Activated CD8-positive, alpha-beta T cell treated with anti-CD3 and anti-CD28 coated beads for 36 hours (primary cell): ENCODE measurements at places on chromosomes 1 and 21. TPM values are rescaled to one million over a fixed set of nuclear protein-coding genes. Genes with fewer than 3 reads are reported as not detected.

ACKR1 gene
- total RNA-seq = not detected

DNA sequence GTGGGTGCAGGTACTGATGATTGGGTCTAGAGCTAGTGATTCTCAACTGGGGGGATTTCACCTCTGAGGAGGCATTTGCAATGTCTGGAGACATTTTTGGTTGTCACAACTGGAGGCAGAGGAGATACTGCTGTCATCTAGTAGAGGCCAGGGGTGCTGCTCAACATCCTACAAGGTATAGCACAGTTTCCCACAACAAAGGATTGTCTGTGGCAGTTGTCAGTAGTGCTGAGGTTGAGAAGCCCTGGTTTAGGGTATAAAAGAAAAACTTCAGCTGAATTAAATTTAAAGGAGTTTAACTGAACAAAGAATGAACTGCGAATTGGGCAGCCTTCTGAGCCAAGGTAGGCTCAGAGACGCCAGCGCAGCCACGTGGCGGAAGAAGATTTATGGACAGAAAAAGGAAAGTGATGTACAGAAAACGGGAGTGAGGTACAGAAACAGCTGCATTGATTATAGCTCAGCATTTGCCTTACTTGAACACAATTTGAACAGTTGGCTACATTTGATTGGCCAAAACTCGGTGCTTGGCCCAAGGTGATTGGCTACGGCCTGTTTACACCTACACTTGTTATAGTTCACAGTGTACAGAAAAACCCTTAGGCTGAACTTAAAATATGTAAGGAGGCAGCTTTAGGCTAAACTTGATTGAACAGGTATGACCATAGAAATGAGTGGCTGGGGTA, 40.4 kb downstream of the MPZL1 start:
- H3K4me1 ChIP-seq = peaks cover 20% of the 10 kb centered on the region
- H3K36me3 ChIP-seq = peaks cover 1% of the 10 kb centered on the region
- DNase-seq = peak; percentile 41
- H3K27ac ChIP-seq = peak overlapping the region; percentile 55
- no peaks in the 10 kb centered on the region for H3K27me3 ChIP-seq

DNA sequence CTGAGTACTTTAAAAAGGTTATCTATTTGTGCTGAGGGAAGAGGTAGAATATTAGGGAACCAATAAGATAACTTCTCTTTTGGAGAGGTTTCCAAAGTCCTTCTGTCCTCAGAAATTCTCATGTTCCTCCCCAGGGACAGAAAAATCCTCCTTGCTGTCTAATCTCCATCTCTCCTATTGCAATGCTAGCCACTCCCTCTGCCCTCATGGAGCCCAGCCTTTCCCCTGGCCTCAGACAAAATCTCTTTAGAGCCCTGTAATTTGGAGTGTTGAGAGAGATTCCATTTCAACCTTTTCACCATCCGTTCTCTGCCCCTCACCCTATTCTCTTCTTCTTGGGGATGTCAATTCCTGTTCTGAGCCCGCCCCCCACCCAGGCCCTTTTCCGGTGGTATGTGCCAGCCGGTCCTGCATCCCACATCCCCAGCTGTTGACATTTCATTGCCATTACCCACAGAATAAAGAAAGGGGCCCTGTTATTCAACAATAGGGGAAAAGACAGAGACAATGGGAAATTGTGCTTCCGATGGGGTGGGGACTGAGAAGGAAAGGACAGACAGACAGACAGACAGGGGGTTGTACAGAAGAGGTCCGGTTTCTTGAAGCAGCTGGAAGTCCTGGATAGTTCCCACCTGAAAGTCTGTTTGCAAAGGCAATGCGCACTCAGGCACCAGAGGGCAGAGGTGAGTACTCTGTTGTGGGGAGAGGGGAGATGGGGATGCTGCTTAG, at the start of gene HAPLN2:
HAPLN2 (plus strand) TSS at position 563 of the 729 bp plus-strand sequence. CDS start 4,076 bp downstream, outside the sequence.
- peak; percentile 37 for DNase-seq
- peaks cover 40% of the 10 kb centered on the region for H3K27me3 ChIP-seq
- H3K4me1 ChIP-seq = peaks cover 4% of the 10 kb centered on the region
- no peaks in the 10 kb centered on the region for H3K36me3 ChIP-seq
- H3K4me3 ChIP-seq = no peak within 1 kb of the TSS
- H3K27ac ChIP-seq = no peak within 1 kb of the TSS

- DNase-seq = no peak
- peak overlapping the region; percentile 76 for H3K27ac ChIP-seq
- peaks cover 3% of the 10 kb centered on the region for H3K36me3 ChIP-seq
These were observed 497.8 kb downstream of the TTLL7 start for GRCh38 chr1:83500987-83501591.

DNA sequence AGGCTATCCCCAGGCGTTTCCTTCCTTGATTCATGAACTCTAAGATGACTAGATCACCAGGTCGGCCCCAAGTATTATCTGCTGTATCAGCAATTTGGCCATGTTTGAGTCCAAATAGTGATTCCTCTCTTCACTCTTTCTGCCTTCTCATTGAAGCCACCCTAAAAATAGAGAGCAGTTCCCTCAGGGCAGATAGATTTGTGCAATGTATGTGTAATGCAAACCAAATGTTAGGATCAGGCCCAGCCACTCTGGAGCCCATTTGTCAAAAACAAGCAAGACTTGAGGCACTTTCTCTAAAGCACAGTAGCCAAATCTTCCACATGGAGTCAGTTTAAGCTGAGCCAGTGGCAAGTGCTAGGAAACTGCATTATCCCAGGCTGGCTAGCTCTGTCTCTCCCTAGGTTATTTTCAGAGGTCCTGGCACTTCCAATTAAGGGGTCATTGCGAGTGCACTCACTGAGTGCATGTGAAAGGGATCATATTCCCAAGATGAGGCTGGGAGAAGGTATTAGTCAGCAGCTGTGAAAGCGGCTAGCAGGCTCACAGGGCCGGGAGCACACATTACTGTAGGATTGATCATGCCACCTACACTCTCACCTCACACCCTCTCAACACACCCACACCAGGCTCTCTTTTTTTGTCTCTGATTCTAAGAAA, 97.9 kb upstream of the RAB3GAP2 start:
- H3K27ac ChIP-seq = no peak overlapping the region
- H3K4me3 ChIP-seq = no peak overlapping the region
- H3K4me1 ChIP-seq = no peaks in the 10 kb centered on the region
- no peaks in the 10 kb centered on the region for H3K36me3 ChIP-seq
- H3K27me3 ChIP-seq = peaks cover 23% of the 10 kb centered on the region

KRTAP11-1 gene
- total RNA-seq = not detected

- DNase-seq = no peak
- H3K27me3 ChIP-seq = peaks cover 3% of the 10 kb centered on the region
- no peaks in the 10 kb centered on the region for H3K36me3 ChIP-seq
- H3K27ac ChIP-seq = no peak overlapping the region
These were observed 293.0 kb downstream of the MRPL39 start for GRCh38 chr21:25314247-25314646.

S100B gene
- total RNA-seq = 3.0 TPM

DNA sequence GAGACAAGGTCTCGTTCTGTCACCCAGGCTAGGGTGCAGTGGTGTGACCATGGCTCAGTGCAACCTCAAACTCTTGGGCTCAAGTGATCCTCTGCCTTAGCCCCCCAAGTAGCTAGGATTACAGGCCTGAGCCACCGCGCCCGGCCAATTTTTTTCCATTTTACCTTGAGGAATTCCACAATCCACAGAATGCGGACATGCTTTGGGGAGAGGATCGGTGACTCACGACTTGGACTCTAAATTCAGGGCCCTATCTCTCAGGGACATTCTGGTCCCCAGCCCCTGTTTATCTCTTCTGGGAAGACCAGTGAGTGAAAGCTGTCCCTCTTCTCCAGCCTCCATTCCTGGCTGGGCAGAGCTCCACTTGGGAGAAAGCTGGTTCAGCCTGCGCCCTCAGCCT, 5.2 kb downstream of the PADI1 start:
- no peak for DNase-seq
- H3K27me3 ChIP-seq = peaks cover 54% of the 10 kb centered on the region
- H3K4me3 ChIP-seq = no peak overlapping the region
- peaks cover 46% of the 10 kb centered on the region for H3K4me1 ChIP-seq
- no peaks in the 10 kb centered on the region for H3K36me3 ChIP-seq

GRCh38 chr1:213065800-213066199, 14.8 kb downstream of the RPS6KC1 start:
- H3K27ac ChIP-seq = peak overlapping the region; percentile 25
- H3K36me3 ChIP-seq = no peaks in the 10 kb centered on the region
- no peak overlapping the region for H3K4me3 ChIP-seq
- H3K4me1 ChIP-seq = peaks cover 12% of the 10 kb centered on the region
- no peak for DNase-seq
- H3K27me3 ChIP-seq = no peaks in the 10 kb centered on the region

DNA sequence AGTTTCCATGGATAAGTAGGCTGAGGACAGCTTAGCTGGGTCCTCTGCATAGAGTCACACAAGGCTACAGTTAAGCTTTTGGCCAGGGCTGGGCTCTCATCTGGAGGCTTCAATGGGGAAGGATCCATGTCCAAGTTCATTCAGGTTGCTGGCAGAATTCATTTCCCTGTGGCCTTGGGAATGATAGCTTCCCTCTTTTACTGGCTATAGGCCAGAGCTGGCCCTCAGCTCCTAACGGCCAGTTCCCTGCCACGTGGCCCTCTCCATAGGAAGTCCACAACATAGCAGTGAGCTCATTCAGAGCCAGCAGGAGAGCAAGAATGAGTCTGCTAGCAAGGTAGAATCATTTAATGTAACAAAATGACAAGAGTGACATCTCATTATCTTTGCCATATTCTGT, 15.1 kb upstream of the PODN start:
- H3K27ac ChIP-seq = no peak overlapping the region
- DNase-seq = no peak
- peaks cover 5% of the 10 kb centered on the region for H3K4me1 ChIP-seq
- no peak overlapping the region for H3K4me3 ChIP-seq

DNA sequence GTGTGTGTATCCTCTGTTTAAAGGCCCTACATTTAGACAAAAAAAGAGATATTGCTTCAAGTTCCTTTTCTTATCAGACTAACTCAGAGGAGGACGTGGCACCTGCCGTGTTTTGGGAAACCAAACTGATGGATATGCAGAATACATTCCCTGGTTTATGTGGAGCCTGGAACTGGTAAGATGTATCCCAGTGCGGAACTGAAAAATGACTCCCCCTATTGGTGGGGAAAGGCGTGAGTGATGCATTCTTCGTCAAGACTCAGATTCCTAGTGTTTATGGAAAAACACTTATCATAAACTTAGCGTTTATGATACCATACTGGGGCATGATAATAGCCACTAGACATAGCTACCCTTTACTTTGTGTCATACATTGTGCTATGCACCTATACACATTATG, 154.2 kb downstream of the ZNF326 start:
- DNase-seq = no peak
- no peaks in the 10 kb centered on the region for H3K36me3 ChIP-seq
- H3K4me1 ChIP-seq = no peaks in the 10 kb centered on the region
